Activated naive CD4-positive, alpha-beta T cell treated with anti-CD3 and anti-CD28 coated beads for 36 hours (primary cell): ENCODE measurements at places on chromosomes 6 and 20.

DNA sequence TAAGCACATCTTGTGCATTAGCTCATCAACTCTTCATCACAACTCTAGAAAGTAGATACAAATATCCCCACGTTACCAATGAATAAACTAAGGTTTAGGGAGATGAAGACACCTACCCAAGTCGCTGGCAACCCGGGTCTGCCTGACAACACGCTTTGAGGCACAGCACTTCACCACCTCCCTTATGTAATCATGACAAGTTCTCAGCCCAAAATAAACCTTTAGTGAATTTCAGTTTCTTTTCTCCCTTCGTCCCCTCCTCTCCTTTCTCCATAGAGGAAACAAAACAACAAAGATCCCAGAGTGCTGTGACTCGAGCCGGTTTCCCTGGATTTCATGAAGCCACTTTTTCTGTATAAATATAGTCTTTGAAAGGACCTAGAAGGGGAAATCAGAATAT, 105.4 kb downstream of the MAFB start:
- H3K4me3 ChIP-seq: no peak overlapping the region
- peaks cover 6% of the 10 kb centered on the region for H3K27me3 ChIP-seq
- no peaks in the 10 kb centered on the region for H3K4me1 ChIP-seq
- DNase-seq: no peak
- H3K36me3 ChIP-seq: no peaks in the 10 kb centered on the region

DNA sequence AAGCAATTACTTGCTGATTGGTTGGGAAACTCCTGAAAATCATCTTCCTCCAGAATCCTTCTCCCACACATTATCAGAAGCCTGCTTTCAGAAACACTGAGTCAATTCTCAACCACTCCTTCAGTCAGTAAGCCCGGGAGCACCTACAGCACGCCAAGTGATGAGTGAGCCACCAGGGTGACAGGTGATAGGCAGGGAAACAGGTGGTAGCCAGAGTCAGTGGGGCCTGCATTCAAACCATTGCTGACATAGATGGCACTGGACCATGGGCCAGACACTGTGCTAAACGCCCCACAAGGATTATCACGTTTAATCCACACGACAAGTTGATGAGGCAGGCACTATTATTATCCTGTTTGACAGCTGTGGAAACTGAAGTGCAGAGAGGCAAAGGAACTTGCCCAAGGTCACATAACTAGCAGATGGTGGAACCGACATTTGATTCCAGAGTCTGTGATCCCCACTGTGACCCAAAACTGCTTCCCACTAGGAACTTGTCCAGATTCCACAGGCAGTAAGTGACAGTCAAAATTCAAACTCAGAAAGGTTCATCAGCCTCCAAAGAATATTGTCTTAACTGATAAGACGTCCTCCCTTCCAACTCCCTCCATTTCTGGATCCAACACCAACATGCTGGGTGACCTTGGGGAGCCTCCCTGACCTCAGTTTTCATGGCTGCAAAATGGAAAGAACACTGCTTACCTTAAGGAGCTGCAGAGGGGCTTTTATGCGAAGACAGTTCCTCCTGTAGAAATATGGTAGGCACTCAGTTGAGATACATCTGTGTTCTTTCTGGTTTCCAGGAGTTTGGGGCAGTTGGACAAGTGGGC, 23.9 kb upstream of the TOP1 start:
- no peaks in the 10 kb centered on the region for H3K36me3 ChIP-seq
- DNase-seq: peak; percentile 43
- no peaks in the 10 kb centered on the region for H3K27me3 ChIP-seq
- no peak overlapping the region for H3K4me3 ChIP-seq
- H3K4me1 ChIP-seq: peaks cover 25% of the 10 kb centered on the region

DNA sequence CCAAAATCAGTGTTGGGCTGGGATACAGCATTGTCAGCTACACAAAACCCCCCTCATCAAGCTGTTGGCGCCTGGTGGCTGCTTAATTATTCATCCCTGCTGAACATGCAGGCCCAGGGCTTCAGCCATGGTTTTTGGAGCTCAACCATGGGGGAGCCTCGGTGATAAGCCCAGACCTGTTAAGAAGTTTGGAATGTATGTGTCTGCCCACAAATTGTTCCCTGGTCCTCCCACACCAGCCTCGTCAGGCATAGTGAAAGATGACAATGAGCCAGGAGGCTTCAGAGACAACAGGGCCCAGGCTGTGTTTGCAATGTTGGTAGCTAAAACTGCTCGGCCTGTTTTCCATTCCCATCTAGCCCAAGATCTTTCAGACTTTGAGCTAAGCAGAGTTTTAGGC, 34.8 kb upstream of the SIRPA start:
- no peak overlapping the region for H3K27ac ChIP-seq
- DNase-seq: no peak
- peaks cover 7% of the 10 kb centered on the region for H3K27me3 ChIP-seq

GRCh38 chr6:80622641-80623040, 516.2 kb downstream of the BCKDHB start:
- H3K4me3 ChIP-seq: no peak overlapping the region
- H3K27me3 ChIP-seq: peaks cover 3% of the 10 kb centered on the region
- H3K4me1 ChIP-seq: no peaks in the 10 kb centered on the region
- DNase-seq: no peak

DNA sequence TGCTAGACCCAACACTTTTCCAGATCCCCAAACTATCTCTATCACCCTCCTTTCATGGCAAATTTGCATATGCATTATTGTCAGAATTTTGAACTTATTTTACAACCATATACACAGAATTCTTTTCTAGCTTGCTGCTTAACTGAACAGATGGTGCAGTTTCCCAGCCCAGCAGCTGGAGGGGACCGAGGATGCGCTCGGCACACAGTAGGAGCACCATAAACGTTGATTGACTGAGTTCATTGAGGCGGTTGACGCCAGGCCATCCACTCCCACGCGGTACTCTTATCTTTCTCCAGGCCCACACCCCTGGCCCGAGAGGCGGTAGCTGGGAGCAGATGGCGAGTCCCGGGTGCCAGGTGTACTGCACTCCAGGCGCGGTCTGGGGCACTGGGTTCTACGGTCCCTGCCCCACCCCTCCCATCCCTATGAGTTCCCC, 6.8 kb upstream of the SOX4 start:
- no peak for DNase-seq
- H3K4me3 ChIP-seq: peak overlapping the region; percentile 81
- H3K36me3 ChIP-seq: peaks cover 4% of the 10 kb centered on the region
- H3K4me1 ChIP-seq: peaks cover 9% of the 10 kb centered on the region

DNA sequence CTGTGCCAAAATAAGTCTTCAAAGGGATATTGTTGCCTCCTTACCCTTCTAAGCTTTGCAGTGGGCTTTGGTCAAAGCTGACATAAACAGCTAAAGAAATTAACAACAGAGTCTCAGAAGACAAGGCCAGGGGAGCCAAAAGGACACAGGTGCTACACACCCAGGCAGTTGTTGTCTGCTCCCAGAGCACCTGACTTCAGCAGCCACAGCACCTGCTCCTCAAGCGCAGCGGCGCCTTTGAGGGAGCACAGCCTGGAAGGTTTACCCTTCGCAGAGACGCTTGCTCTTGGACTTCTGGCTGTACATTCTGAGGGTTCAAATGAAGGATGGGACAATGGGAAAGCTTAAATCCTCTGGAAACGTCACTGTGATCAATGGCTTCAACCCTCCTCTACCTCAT, 16.6 kb downstream of the B4GALT5 start:
- H3K4me1 ChIP-seq: peaks cover 62% of the 10 kb centered on the region
- no peaks in the 10 kb centered on the region for H3K27me3 ChIP-seq
- peak overlapping the region; percentile 36 for H3K27ac ChIP-seq
- peaks cover 4% of the 10 kb centered on the region for H3K36me3 ChIP-seq

GRCh38 chr20:58788896-58789544, 61.7 kb downstream of the GNAS-AS1 start:
- no peak overlapping the region for H3K4me3 ChIP-seq
- H3K27me3 ChIP-seq: peaks cover 4% of the 10 kb centered on the region
- no peaks in the 10 kb centered on the region for H3K4me1 ChIP-seq
- DNase-seq: no peak
- H3K27ac ChIP-seq: no peak overlapping the region

DNA sequence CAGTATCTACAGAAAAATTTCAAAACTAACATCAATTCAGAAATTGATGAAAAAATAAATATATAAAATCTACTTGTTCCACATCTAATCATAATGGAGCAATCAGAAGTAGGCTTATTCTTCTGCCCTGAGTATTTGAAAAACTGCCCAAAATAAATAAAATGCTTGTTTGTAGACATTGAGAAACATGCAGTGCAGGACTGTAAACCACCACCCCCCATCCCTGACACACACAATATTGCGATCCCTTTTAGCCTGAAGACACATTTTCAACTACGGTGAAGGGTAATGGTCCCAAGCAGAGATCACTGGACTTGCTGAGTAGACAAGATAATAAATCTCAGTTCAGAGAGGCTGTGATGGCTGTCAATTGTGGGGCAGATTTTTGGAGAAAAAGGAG, 261.5 kb downstream of the C6orf118 start:
- no peaks in the 10 kb centered on the region for H3K4me1 ChIP-seq
- no peak overlapping the region for H3K27ac ChIP-seq
- H3K4me3 ChIP-seq: no peak overlapping the region
- no peaks in the 10 kb centered on the region for H3K36me3 ChIP-seq

- DNase-seq: no peak
- H3K27ac ChIP-seq: no peak overlapping the region
- H3K4me3 ChIP-seq: no peak overlapping the region
- peaks cover 9% of the 10 kb centered on the region for H3K36me3 ChIP-seq
These were observed 28.1 kb downstream of the PYGB start for GRCh38 chr20:25275813-25276532.

DNA sequence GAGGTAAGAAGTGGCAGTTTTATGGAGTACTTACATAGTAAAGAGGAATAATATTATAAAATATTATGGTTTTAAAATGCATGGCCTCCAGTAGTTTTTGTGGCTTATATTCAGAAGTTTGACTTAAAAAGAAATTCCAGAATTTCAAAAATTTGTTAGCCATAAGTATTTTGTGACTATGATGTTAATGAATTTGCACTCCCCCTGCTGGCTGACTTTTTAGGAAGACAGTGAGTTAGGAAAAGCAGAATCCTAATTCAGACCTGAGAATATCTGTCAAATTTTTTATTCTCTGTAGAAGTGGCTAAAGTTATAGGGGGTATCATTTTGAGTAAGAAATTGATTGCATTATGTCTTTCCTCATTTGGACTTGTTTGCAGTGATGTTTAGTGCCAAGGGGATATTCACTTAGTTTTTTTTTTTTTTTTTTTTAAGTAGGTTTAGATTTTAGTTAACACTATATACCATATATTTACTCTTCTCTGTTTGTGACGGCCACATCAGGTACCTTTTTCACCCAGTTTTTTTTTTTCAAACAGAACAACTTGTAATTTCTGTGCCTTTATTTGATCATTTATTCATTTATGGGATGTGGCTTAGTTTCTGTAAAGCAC, 40.8 kb downstream of the ZFAND3 start:
- peak; percentile 37 for DNase-seq
- peaks cover 4% of the 10 kb centered on the region for H3K36me3 ChIP-seq

DNA sequence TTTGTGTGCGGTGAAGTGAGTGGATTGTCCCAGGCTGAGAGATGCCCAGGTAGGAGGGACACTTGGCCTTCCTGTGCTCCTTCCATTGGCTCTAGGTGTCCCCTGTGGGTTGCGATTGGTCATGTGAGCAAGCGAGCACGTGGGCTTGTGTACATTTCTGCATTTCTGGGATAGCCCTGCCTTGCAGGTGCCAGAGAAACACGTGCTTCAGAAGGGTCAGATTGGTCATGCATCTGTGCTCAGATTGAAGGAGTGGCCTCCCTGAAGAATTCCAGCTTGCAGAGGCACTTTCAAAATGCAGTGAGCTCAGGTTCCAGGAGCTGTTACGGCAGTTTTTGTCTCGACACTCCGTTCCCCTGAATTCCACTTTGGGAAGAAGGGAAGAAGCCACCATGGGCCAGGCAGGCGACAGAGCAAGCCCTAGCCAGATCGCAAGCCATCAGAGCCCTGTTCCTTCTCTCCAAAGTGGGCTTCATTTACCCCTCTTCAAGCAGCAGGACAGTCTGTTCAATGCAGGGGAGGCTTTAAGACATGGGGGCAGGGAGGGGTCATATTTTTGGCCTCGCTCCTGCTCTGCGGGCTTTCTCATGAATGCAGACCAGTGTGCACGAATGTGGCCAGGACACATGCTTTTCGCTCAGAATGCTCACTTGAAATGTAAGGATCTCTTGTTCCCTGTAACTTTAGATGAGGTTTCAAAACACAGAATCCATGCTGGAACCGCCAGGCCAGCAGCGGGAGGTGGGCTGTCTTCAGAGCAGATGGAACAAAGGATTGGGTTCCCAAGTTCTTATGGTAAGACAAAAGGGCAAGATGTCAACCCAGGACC, 78.6 kb upstream of the AKAP12 start:
- H3K27ac ChIP-seq: no peak overlapping the region
- H3K27me3 ChIP-seq: no peaks in the 10 kb centered on the region
- H3K4me1 ChIP-seq: no peaks in the 10 kb centered on the region
- DNase-seq: no peak
- no peak overlapping the region for H3K4me3 ChIP-seq

- no peaks in the 10 kb centered on the region for H3K27me3 ChIP-seq
- H3K4me1 ChIP-seq: no peaks in the 10 kb centered on the region
These were observed 806.1 kb upstream of the MAP3K7 start for GRCh38 chr6:91392951-91393350.

DNA sequence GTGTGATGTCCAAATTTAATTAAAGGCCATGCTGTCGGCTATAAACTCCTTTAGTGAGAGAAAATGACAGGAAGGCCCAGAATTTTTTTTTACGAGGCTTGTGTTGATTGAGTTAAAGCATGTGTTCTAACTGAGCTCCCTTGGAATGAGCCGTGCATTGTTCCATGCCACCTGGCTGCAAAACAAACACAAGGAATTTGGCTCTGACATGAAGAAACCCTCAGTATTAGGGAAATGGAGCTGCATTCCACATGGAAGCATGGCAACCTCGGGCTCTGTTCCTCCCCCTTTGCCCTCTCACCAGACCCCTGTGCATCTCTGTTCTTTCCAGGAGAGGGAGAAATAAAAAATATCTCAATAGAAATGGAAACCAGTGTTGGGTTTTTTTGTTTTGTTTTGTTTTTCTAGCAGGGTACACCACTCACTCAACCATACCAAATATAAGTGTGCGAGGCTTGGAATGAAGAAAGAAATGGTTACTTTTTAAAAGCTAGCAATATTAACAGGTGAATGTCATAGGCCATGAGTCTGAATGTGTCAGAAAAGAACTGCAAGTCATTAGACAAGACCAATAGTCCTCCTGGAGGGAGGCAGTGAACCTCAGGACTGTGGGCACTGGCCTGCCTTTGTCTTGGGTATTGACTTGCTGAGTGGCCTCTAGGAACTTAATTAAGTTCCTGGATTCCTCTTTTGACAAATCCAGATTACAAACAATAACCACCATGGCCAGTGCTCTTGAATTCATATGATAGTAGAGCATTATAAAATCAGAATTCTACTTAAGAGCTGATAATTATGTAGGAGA, 935.1 kb downstream of the KIF16B start:
- no peak for DNase-seq
- no peaks in the 10 kb centered on the region for H3K36me3 ChIP-seq
- no peak overlapping the region for H3K4me3 ChIP-seq
- no peak overlapping the region for H3K27ac ChIP-seq
- no peaks in the 10 kb centered on the region for H3K27me3 ChIP-seq

DNA sequence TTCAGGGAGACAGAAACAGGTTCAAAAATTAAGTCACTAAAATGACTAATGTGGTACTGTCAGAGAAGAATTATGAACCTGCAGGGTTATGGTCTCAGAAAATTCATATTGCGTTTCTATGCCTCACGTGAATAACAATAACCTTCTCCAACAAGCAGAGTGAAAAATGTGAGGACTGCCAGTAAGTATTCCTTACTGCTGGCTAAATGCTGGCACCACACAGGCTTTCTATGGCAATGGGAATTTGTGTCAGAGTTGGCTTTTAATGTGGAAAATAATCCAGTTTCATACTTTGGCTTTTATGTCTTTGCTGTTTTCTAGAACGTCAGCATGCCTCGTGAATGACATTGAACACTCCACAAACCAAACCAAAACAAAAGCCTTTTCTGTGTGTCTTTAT, 656.0 kb downstream of the KIF16B start:
- no peaks in the 10 kb centered on the region for H3K4me1 ChIP-seq
- H3K4me3 ChIP-seq: no peak overlapping the region
- no peak for DNase-seq
- no peaks in the 10 kb centered on the region for H3K36me3 ChIP-seq
- H3K27ac ChIP-seq: no peak overlapping the region
